Epithelial cell of alveolus of lung (primary cell): ENCODE measurements at places on chromosomes 2 and 18. TPM values are rescaled to one million over a fixed set of nuclear protein-coding genes. Genes with fewer than 3 reads are reported as not detected.

TRIP12 gene
- 89.2 and 99.3 TPM in 2 replicates for total RNA-seq

ABCG8 gene
- total RNA-seq: not detected in 2 replicates

SIGLEC15 gene
- total RNA-seq: 1.0 TPM in 1 of 2 replicates, not detected in the other

ADD2 gene
- 0.88 and 1.4 TPM in 2 replicates for total RNA-seq

ESPNL gene
- 0.39 and 2.9 TPM in 2 replicates for total RNA-seq

GATA6 gene
- 27.4 and 38.5 TPM in 2 replicates for total RNA-seq

CCDC150 gene
- total RNA-seq: 1.4 and 2.3 TPM in 2 replicates

CCDC121 gene
- 0.40 and 1.8 TPM in 2 replicates for total RNA-seq

NABP1 gene
- total RNA-seq: 10.6 and 13.7 TPM in 2 replicates

DUSP19 gene
- 1.4 and 3.3 TPM in 2 replicates for total RNA-seq

ITGB6 gene
- 1.1 and 15.0 TPM in 2 replicates for total RNA-seq

EML6 gene
- total RNA-seq: 0.65 TPM in 1 of 2 replicates, not detected in the other

C2orf66 gene
- 0.24 TPM in 1 of 2 replicates, not detected in the other for total RNA-seq

OR6B2 gene
- not detected in 2 replicates for total RNA-seq

MC2R gene
- total RNA-seq: not detected in 2 replicates

ANKMY1 gene
- 6.9 and 24.5 TPM in 2 replicates for total RNA-seq

BMP10 gene
- total RNA-seq: not detected in 2 replicates
